NCI-H226 (cell line): ENCODE measurements at places on chromosomes 1 and 21.
A peak's percentile ranks its signal among the peaks of the same experiment; 100 is the strongest.

DNA sequence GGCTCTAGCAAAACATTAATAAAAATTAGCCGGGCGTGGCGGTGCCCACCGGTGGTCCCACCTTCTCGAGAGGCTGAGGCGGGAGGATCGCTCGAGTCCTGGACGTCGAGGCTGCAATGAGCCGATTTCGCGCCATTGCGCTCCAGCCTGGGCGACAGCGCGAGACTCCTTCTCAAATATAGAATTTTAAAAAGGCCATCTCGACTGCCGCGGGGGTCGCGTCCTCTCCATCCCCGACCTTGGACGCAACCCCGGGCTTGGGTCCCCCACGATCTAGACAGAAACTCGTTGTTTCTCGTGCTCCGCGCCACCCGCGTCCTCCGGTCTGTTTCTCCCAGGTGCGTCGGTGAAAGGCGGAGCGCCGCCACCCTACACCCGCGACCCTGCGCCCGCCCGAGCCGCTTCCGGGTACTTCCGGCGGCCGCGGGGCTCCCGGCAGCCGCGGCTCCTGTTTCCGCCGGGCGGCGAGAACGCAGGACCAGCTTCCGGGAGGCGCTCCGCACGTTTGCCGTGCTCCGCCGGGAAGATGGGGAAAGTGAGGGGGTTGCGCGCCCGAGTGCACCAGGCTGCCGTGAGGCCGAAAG is at the start of gene SLX9:
TSS of gene SLX9 (plus strand) at position 498 of the 584 bp plus-strand sequence. CDS start at position 527, 29 bp downstream.
- peak; percentile 75 for DNase-seq

GRCh38 chr1:225441314-225442122 is 13.7 kb upstream of the LBR start:
- no peak for DNase-seq

GRCh38 chr21:31340942-31341487 is 3.0 kb downstream of the TIAM1 start:
- no peak for DNase-seq

- no peak for DNase-seq
Measured at GRCh38 chr1:205826016-205826806, 13.2 kb upstream of the SLC41A1 start.

- no peak for DNase-seq
Measured at GRCh38 chr21:31201144-31201543, 142.9 kb downstream of the TIAM1 start.

- DNase-seq, result no peak
Measured at GRCh38 chr21:31290765-31291164, 53.3 kb downstream of the TIAM1 start.

DNA sequence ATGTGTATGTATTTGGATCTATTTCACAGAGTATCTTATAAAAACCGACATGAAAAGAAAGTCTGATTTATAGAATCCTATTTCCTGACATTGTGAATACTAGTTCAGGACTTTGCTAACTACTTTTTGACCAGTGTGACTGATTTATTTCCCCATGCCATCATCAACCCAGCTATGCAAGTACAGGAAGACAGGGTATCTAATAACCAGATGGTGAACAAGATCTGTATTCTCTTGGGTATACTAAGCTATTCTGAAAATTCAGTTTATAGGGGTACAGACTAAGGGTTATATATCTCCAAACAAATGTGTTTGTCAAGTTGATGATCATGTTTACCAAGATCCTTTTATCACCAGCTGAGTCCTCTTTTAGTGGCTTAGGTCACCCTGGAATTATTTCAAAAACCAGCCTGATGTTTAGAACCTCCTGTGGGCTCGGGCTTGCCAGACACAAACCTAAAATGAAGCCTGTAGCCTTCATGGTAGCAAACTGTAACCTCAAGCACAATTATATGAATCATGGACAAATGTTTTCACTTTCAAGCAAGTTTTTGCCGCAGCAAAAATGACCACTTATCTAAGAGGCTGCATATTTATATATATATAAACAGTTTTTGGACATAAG is 185.1 kb downstream of the FGGY start:
- no peak for DNase-seq

GRCh38 chr1:7380712-7381111 is 390.4 kb upstream of the VAMP3 start:
- no peak for DNase-seq

- DNase-seq, result no peak
Measured at GRCh38 chr1:30750731-30751291, 6.8 kb downstream of the LAPTM5 start.

DNA sequence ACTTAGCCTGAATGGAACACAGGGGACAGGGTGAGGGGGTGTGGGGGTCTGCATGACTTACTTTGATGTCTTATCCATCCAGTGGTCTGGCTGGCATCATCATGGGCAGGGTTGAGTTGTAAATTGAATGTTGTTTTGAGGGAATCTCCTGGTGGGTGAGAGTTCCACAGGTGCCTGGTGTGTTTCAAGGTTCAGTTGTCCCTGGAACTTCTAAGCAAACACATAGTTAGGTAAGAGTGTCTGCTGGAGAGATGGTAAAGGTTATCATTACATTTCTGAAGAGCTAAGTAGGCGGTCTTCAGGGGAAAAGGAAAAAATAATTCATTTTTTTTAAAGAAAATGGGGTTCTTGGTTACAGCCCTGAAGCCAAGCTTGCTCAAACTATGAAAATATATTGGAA is 46.0 kb upstream of the SIPA1L2 start:
- DNase-seq, result no peak

DNA sequence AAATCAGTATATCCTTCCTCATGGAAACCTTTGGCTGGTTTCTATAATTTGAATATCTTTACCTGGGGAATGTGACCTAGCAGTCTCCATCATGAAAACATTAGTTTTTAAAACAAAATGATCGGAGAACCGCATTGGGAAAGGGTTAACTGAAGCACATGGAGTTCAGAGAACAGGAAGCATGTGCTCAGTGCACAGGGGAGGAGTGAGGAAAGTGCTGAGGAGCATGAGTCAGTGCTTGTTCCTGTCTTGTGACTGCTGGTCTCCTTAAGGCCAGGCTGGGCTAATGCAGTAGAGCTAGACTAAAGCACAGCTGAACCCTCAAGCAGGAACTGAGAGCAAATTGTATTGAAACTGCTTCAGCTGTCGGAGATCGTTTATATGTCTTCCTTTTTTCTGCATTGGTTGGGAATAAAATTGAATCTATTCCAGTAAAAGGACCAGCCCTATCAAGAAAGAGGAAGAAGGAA is 5.8 kb downstream of the IFI16 start:
- DNase-seq, result peak; percentile 84

GRCh38 chr1:162303004-162303344 is 73.7 kb downstream of the SPATA46 start:
- DNase-seq, result no peak

DNA sequence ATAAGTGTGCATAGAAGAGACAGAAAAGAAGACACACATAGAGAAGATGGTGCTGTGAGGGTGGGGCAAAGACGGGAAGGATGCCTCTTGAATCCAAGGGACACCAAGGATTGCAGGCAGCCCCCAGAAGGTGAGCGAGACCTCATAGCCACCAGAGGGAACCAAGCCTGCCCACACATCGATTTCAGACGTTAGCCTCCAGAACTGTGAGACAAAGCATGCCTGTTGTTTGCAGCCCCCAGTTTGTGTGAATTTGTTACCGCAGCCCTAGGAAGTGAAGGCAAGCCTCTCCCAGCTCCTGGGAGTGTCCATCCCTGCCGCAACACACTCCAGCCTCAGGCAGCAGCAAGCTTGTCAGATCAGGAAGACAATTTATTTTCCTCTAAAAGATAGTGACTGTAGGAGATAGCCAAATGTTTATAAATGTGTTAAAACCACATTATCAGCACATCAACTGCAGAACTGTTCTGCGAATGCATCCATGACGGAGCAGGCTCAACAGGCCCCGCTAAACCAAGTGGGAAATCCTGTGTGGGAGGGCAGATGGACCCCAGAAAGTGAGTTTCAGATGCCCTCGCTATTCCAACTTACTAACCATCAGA is 543.3 kb downstream of the MATN1 start:
- DNase-seq, result no peak

DNA sequence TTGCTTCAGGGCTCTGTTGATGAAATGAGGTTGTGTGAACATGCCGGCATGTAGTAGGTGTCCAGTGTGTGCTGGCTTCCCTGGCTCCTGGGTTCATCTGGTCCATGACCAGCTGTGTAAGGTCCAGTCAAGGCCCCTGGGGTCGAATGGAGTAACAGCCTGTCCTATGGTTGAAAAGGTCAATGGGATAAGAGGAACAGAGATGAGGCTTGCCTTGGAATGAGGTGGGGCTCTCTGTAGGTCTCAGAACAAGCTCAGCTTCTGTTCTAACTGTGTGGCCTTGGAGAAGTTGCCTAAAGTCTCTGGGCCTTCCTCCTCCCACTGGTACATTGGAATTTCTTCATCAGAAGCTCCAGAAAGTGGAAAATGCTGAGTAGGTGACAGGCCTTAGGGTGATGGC is 26.6 kb downstream of the RPS6KA1 start:
- no peak for DNase-seq
